ENCODE measurements at places on chromosomes 2 and 18. TPM values are rescaled to one million over a fixed set of nuclear protein-coding genes. Genes with fewer than 3 reads are reported as not detected.

DNA sequence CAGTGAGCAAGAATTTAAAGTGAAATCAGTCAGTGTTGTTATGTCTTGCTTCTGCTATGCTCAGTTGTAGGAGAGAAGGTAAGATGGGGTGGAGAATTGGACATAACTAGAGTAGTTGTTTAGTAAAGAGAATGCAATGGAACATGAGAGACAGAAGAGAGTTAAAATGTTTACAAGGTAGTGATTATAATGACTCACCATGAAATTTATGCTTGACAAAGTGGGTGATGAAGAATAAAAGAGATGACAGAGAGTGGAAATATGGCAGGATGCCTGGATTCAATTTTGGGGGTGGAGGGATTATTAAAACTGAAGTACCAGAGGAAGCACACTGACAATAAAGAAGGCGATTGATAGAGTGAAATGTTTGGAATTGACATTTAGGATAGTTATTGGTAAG lies 10.6 kb downstream of the SCG2 start:
- DNase-seq: no peak

DNA sequence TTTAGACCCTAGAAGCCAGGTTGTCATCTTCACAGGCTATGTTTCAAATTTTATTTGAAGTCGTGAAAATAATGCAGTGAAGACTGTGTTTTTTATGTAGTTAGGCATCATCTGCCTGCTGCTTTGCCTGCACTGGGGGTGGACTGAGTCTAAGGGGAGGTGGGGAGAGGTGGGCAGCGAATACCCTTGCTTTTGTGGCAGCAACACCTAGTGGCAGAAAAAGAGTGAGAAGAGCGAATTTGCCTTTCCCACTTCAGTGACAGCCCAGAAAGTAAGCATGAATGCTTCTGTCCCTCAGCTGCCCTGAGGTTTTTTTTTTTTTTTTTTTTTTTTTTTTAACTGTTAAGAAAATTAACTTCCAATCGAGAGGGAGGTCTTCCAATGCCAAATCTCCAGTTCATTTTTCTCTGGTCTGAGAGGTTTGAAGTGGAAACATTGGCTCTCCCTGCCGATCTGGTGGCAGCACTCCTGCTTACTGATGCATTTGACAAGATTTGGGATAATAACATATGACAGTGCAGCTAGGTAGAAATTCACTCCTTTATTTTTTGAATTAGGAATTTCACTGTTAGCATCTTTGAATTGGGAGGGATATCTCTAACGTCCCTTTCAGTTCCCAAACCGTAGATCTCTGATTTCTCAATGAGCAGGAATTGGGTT lies 60.3 kb upstream of the LYPD6B start:
- no peak for DNase-seq

- peak; percentile 68 for DNase-seq
Measured at GRCh38 chr2:171553858-171554257, 31.6 kb downstream of the CYBRD1 start.

DNA sequence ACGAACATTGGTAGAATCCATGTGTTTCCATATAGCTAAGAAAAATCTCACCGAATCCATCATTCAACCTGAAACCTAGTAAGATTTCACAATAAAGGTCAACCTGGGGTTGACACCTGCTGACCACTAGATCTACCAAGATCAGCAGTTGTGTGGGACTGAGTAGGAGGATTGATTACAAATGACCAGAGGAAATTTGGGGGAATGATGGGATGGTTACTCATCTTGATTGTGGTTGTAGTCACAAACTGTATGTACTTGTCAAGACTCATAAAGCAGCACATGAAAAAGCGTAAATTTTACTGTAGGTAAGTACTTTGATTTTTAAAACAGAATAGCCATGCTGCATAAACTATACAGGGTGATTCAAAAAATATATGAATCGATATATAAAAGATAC lies 14.7 kb downstream of the DAPL1 start:
- no peak for DNase-seq

- DNase-seq: peak; percentile 89
Measured at GRCh38 chr2:240250985-240251847, 110.8 kb upstream of the OTOS start.

DNA sequence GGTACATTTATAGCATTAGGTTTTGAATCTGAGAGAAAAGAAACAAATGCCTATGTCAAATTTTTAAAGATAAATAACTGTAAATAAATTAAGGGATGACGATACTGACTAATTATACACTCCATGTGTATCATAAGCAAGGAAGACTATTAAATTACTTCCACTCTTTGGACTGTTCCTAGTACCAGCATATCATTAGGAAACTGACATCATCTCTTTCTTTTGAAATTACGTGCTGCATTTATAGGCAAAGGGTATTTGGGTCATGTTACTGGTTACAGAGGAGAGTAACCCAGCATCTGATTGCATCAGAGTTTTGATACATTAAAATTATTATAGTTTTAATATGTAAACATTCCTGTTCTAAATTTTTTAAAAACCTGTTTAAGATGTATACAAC lies 309.7 kb downstream of the XIRP2 start:
- no peak for DNase-seq

DNA sequence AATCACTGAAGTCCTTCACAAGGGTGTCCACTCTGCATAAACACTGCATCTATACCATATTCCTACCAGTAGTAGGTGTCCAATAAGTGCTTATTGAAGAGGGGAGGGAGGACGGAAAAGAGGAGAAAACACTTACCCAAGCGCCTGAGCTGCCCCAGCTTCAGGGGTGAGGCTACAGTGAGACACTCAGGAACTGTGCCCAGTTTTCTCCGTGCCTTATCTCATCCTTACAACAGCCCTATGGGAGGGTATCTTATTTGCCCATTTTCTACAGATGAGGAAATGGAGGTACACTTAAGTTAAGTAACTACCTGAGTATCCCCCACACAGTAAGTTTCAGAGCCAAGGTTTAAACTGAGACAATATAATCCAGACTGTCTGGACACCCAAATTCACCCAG lies 41.5 kb downstream of the RNF152 start:
- DNase-seq: no peak

DNA sequence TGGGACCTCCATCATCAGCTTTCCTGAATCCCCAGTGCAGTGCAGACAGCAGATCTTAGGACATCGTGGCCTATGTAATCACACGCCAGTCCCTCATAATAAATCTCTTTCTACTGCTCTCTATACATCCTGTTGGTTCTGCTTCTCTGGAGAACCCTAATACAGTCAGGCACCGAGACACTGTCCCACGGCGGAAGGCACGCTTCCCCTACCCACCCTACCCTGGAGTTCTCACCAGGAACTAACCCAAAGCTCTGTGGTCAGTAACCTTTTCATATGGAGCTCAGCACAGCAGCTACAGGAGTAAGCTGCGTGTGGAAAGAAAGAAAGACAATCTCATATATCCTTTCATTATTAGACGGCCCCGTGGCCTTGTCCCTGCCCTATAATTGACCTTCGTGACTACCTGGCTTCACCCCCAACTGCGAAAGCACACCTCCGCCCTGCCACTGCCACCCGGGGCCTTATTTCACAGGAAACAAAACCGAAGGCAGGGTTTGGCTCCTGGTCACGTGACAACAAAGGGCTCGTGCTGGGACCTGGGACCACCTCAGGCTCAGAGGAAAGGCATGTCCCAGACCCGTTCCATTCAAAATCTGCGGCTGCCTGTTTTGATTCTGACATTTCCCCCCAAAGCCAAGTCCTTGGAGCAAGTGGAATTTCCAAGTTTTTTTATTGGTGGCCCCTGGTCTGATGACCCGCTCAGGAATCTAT lies 99.7 kb upstream of the ODC1 start:
- no peak for DNase-seq

GRCh38 chr18:8841781-8842485 lies 136.6 kb downstream of the MTCL1 start:
- no peak for DNase-seq

The PROM2 gene
- total RNA-seq: not detected

The OBSL1 gene
- 45.3 TPM for total RNA-seq

The KIAA2012 gene
- total RNA-seq: not detected
